ENCODE measurements at places on chromosomes 3 and 15. TPM values are rescaled to one million over a fixed set of nuclear protein-coding genes. Genes with fewer than 3 reads are reported as not detected.

The FANCD2OS gene
- not detected for total RNA-seq

The ALDH1A2 gene
- 4.3 TPM for total RNA-seq

The GOLGA8K gene
- not detected for total RNA-seq

GRCh38 chr3:116444115-116444747 is 1.1 kb downstream of the LSAMP start:
- H3K4me1 ChIP-seq: no peaks in the 10 kb centered on the region
- no peak overlapping the region for H3K27ac ChIP-seq
- H3K36me3 ChIP-seq: no peaks in the 10 kb centered on the region
- H3K4me3 ChIP-seq: no peak overlapping the region
- DNase-seq: no peak

- H3K4me3 ChIP-seq: no peak overlapping the region
- H3K27ac ChIP-seq: no peak overlapping the region
- no peaks in the 10 kb centered on the region for H3K27me3 ChIP-seq
- H3K36me3 ChIP-seq: no peaks in the 10 kb centered on the region
Observed at GRCh38 chr3:71442652-71443042, 140.9 kb downstream of the FOXP1 start.

DNA sequence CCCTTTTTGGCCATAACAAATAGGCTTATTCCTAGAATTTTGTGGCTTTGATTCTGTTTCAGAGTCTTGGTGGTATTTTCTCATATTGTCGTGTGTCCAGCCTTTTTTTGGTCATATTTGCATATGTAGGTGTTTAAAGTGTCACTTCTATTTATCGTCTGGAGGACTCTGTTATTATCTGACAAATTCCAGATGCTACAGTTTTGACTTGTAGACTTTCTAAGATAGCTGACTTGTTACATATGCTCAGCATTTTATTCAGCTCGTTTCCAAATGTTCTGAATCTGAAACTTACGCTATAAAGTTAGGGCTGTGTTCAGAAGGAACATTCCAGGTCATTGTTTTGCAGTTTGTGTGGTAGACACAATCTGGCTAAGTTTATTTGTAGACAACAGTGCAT is 1.9 kb downstream of the PPP4R2 start:
- H3K27me3 ChIP-seq: no peaks in the 10 kb centered on the region
- H3K4me3 ChIP-seq: peak overlapping the region; percentile 77
- DNase-seq: no peak

DNA sequence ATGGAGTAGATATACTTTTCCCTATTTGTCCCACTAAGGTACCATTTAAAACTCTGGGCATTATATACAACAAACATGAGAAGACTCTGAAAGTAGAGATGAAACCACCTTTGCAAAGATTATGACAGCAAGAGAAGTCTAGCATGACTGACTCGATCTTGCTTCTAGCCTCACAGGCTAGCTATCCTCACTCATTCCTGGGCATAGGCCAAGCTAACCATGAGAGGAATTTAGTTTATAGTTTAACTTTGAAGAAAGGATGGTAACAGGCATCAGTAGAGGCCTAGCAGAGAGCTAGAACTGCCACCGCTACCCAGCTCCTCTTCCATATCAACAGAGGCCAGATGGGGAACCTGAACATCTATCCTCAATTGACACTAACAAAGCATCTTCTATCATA is 63.5 kb upstream of the FSIP1 start:
- H3K36me3 ChIP-seq: no peaks in the 10 kb centered on the region
- no peak for DNase-seq
- H3K27me3 ChIP-seq: no peaks in the 10 kb centered on the region
- H3K4me3 ChIP-seq: no peak overlapping the region

Measured in right lobe of liver (tissue), 6 donors.